Endodermal cell (in vitro differentiated cells): ENCODE measurements at places on chromosomes 3 and 15. TPM values are rescaled to one million over a fixed set of nuclear protein-coding genes. Genes with fewer than 3 reads are reported as not detected.
A peak's percentile ranks its signal among the peaks of the same experiment; 100 is the strongest.

Gene LMAN1L
- not detected in 2 replicates for total RNA-seq

Gene CAMK1
- total RNA-seq = 10.1 and 10.6 TPM in 2 replicates

Gene RTP3
- not detected in 3 replicates for total RNA-seq

Gene ALPK3
- 79.2 and 94.1 TPM in 2 replicates for total RNA-seq

Gene SSUH2
- total RNA-seq = 7.9 to 12.4 TPM (median 10.4 TPM) in 3 replicates

Gene RNF168
- 28.9 to 48.4 TPM (median 48.4 TPM) in 3 replicates for total RNA-seq

Gene RBSN
- 23.2 to 26.7 TPM (median 23.3 TPM) in 3 replicates for total RNA-seq

DNA sequence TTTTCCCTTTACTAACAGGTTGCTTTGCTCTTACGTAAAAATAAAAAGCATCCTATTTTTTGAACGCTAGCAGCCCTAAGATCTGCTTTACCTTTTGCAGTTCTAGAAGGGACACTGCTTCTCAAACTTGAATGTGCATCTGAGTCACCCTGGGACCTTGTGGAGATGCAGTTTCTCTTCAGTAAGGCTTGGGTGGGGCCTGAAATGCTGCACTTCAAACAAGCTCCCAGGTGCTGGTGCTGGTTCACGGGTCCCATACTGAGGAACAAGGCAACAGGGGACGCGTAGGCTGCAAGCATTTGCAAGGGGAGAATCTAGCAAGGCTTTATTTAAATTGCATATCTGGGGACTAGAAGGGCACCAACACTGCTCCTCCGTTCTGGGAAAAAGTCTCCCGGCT is 30.0 kb downstream of the MB21D2 start:
- no peaks in the 10 kb centered on the region for H3K36me3 ChIP-seq
- peaks cover 4% of the 10 kb centered on the region for H3K4me1 ChIP-seq
- no peak overlapping the region for H3K27ac ChIP-seq
- H3K4me3 ChIP-seq = no peak overlapping the region

DNA sequence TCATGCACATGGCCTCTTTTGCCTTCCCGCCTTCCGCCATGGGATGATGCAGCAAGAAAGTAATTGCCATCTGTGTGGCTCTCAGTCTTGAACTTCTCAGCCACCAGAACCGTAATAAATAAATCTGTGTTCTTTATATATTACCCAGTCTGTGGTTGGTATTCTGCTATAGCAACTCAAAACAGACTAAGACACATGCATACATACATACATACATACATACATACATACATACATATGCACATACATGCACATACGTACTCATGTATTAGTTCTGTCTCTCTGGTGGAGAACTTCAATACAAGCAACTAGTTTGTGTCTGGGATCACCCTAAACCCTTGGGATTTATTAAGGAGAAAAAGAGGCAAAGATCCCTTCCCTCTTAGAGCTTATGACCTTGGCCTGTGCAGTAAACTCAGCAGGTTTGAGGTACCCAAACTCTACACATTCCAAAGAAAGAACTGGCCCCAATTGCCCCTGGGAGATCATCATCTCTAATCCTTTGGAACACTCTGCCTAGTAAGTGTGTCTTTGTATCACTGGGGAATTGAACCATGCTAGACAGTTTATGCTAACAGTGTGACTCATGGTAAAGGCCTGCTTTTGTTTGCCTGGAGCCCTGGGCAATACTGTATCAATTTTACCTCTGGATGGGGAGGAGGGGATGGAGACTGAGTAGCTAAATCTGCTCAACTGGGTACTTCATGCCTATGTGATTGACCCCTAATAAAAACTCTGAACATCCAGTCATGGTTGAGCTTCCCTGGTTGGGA is 115.6 kb upstream of the LMCD1 start:
- no peak overlapping the region for H3K27ac ChIP-seq
- no peak for DNase-seq
- no peaks in the 10 kb centered on the region for H3K27me3 ChIP-seq
- no peaks in the 10 kb centered on the region for H3K36me3 ChIP-seq

DNA sequence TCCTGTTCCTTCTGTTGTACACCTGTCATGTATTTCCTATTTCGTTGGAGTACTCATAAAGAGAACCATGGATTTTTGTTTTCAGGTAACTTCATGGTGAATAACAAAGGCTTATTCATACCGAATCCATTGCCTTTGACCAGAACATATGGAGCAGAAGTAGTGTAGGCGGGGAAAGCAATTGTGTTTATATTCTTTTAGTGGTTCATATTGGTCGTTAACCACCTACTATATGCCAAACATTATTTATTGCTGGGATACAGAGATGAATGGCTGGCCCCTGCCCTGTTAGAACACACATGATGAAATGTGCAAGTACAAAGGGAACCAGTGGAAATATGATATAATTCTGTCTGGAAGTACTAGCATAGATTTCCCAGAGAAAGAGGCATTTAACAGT is 9.8 kb downstream of the RPUSD2 start:
- no peaks in the 10 kb centered on the region for H3K27me3 ChIP-seq
- H3K4me3 ChIP-seq = no peak overlapping the region
- peaks cover 10% of the 10 kb centered on the region for H3K36me3 ChIP-seq

DNA sequence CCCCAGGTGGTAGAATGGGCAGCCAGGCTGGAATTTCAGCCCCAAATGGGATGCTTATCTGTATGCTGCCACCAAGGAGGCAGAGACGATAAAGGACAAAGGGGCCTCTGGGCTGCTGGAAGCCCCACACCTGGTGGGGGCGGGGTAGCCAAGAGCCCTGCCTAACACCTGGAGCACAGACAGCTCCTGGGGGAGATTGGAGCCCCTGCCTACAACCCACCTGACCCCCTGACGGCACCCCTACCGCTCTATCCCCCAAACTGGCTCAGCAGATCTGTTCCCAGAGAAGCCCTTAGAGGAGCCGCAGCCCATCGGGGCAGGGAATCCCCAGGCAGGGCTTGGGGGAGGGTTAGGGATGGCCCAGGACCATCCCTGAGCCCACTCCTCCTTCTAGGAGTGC is 15.8 kb upstream of the SEMA3F start:
- H3K4me3 ChIP-seq = no peak overlapping the region
- peaks cover 26% of the 10 kb centered on the region for H3K4me1 ChIP-seq
- peak; percentile 81 for DNase-seq

DNA sequence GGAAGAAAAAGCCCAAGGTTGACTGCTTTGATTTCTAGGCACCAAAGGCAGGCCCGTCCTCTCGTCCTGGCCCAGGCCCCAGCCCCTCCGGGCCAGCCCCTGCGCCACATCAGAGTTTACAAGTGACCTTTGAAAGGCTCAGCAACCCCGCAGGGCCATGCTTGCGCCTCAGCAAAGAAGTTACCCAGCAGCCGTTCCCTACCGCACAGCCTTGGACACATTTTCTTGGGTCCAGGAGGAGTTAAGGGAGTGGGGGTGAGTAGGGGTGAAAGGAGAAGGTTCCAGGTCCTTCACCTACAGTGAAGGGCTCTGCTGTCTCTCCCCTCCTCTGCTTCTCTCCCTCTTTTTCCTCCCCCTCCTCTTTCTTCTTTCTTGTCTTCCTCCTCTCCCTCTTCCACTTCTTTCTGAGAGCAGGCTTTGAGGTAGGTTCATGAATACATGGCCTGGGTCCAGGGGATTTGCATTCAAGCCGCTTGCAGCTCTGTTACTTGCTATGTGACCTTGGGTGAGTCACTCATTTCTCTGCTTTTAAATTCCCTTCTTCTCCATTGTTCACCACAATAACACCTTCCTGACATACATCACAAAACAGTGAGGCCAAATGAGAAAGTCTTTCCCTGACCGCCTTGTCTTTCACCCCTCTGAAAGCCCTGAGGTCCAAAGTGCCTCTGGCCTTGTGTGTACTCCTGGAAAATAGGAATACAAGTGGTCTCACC is 223.3 kb upstream of the TPRG1 start:
- peaks cover 19% of the 10 kb centered on the region for H3K27me3 ChIP-seq
- no peaks in the 10 kb centered on the region for H3K4me1 ChIP-seq
- DNase-seq = peak; percentile 82
- H3K4me3 ChIP-seq = peak overlapping the region; percentile 78
- peak overlapping the region; percentile 73 for H3K27ac ChIP-seq

DNA sequence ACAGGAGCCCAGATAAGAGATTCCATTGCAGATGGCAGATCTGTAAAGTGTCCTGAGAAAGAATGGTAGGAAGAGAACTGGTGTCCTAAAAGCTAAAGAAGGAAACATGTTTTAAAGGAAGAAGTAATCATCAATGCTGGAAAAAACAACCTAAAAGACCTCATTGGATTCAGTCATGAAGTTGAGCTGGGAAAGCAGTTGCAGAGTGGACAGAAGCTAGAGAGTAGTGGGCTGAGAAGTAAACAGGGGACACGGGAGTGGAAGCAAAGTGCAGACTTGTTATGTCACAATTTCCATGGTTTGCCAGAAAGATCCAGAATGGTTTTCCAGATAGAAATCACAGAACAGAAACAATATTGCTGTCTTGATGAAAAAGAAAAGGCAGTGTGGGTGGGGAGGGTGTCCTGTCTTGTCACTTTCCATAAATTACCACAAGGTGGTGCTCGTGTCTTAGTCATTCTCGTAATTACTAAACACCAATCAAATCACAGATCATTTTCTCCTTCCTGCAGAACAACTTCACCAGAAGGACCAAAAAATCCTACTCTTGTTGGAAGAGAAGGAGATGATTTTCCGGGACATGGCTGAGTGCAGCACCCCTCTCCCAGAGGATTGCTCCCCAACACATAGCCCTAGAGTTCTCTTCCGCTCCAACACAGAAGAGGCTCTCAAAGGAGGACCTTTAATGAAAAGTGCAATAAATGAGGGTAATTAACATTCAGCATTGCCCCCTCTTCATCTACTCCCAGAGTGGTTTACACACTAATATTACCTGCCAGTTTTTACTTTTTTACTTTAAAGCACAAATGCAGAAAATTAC is 64.5 kb downstream of the KLHL25 start:
- H3K27me3 ChIP-seq = no peaks in the 10 kb centered on the region
- H3K27ac ChIP-seq = no peak overlapping the region
- peaks cover 92% of the 10 kb centered on the region for H3K36me3 ChIP-seq
- H3K4me3 ChIP-seq = no peak overlapping the region

GRCh38 chr3:61924090-61924735 is 362.8 kb downstream of the PTPRG start:
- H3K4me3 ChIP-seq = no peak overlapping the region
- no peaks in the 10 kb centered on the region for H3K4me1 ChIP-seq
- H3K27ac ChIP-seq = no peak overlapping the region
- DNase-seq = no peak

GRCh38 chr3:183491923-183492848 is 63.3 kb downstream of the KLHL6 start:
- no peak overlapping the region for H3K4me3 ChIP-seq
- DNase-seq = peak; percentile 44
- H3K27me3 ChIP-seq = no peaks in the 10 kb centered on the region
- no peaks in the 10 kb centered on the region for H3K36me3 ChIP-seq

GRCh38 chr3:188826574-188826973 is 345.2 kb upstream of the TPRG1 start:
- H3K36me3 ChIP-seq = no peaks in the 10 kb centered on the region
- H3K27me3 ChIP-seq = no peaks in the 10 kb centered on the region
- no peak overlapping the region for H3K4me3 ChIP-seq
- H3K27ac ChIP-seq = no peak overlapping the region
- DNase-seq = no peak

DNA sequence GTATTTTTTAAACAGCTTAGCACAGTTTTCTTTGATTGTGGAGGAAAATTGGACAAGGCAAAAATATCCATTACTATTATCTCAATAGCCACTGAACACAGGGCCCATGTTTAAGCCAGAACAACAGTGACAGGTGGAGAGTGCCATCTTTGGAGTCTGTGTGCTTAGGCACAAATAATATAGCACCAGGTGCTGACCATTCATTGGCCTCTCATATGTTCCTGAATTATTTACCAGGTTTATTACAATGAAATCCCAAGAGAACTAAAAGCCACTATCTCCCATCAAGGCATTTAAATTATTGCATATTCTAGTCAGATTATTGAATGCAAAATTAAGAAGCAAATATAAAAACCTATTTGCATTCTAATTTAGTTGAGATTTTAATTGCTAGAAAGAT is 39.6 kb downstream of the GPR156 start:
- H3K27me3 ChIP-seq = no peaks in the 10 kb centered on the region
- no peaks in the 10 kb centered on the region for H3K4me1 ChIP-seq
- no peak for DNase-seq
- H3K27ac ChIP-seq = peak overlapping the region; percentile 87

- no peaks in the 10 kb centered on the region for H3K4me1 ChIP-seq
- H3K36me3 ChIP-seq = no peaks in the 10 kb centered on the region
- no peak overlapping the region for H3K27ac ChIP-seq
- no peak overlapping the region for H3K4me3 ChIP-seq
Measured at GRCh38 chr15:71295603-71296314, 180.5 kb downstream of the THSD4 start.

- no peaks in the 10 kb centered on the region for H3K36me3 ChIP-seq
- H3K27ac ChIP-seq = no peak overlapping the region
- no peaks in the 10 kb centered on the region for H3K27me3 ChIP-seq
- DNase-seq = peak; percentile 46
- no peak overlapping the region for H3K4me3 ChIP-seq
Measured at GRCh38 chr3:98376631-98377030, 13.8 kb upstream of the OR5K3 start.

DNA sequence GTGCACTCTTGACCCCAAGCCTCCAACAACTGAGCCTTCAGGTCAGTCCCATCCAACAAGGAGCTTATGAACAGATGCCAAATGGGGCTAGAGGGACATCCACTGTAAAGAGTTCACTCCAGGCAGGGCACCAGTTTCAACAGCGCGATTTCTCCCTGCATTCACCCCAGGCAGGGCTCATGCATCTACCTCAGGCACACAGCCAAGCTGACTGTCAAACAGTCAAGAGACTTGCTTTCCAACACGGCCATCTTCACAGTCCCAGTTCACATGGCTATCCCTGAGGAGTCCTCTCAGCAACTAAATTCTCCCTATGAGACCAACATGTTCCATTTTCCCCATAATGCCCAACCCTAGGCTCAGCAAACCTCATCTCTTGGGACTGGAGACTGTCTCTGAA is 17.7 kb downstream of the SLC25A20 start:
- no peaks in the 10 kb centered on the region for H3K36me3 ChIP-seq
- H3K4me3 ChIP-seq = no peak overlapping the region
- no peaks in the 10 kb centered on the region for H3K27me3 ChIP-seq

GRCh38 chr15:69328739-69329138 is 30.0 kb downstream of the PAQR5 start:
- H3K4me3 ChIP-seq = no peak overlapping the region
- no peaks in the 10 kb centered on the region for H3K27me3 ChIP-seq
- peaks cover 21% of the 10 kb centered on the region for H3K36me3 ChIP-seq
- no peak for DNase-seq

- DNase-seq = peak; percentile 72
- no peaks in the 10 kb centered on the region for H3K36me3 ChIP-seq
- H3K27me3 ChIP-seq = peaks cover 93% of the 10 kb centered on the region
- no peaks in the 10 kb centered on the region for H3K4me1 ChIP-seq
- H3K4me3 ChIP-seq = peak overlapping the region; percentile 83
Measured at GRCh38 chr15:52803467-52804306, 13.6 kb upstream of the ONECUT1 start.

GRCh38 chr3:156582532-156583183 is 27.7 kb upstream of the SSR3 start:
- H3K27me3 ChIP-seq = no peaks in the 10 kb centered on the region
- no peak overlapping the region for H3K4me3 ChIP-seq
- H3K4me1 ChIP-seq = no peaks in the 10 kb centered on the region
- DNase-seq = no peak
- H3K36me3 ChIP-seq = no peaks in the 10 kb centered on the region
- no peak overlapping the region for H3K27ac ChIP-seq

GRCh38 chr15:86663979-86664378 is 584.3 kb downstream of the AGBL1 start:
- H3K4me3 ChIP-seq = no peak overlapping the region
- H3K27ac ChIP-seq = peak overlapping the region; percentile 24
- no peaks in the 10 kb centered on the region for H3K36me3 ChIP-seq
- H3K27me3 ChIP-seq = no peaks in the 10 kb centered on the region
